ENCODE measurements at places on chromosomes 11 and 22.

- DNase-seq = no peak
Measured at GRCh38 chr22:17472932-17473331, 90.4 kb upstream of the SLC25A18 start.

GRCh38 chr11:11322101-11322500, 30.9 kb downstream of the CSNK2A3 start:
- DNase-seq = no peak

DNA sequence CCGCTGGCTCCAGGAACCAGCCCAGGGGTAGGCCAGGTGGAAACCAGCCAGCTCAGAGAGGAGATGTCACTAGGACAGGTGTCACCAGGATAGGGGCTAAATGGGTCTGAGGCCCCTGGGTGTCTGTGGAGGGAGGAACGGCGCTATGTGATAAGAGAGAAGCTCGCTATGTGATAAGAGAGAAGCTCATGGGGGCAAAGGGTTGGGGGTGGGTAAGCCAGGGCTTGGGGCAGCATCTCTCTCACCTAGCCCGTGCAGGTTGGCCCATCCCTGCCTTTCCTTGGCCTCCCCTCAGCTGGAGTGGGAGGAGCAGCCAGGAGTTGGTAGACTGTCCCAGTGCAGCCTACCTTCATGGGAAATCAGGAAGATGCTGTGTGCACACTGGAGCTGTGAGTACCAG, 26.5 kb upstream of the SUSD2 start:
- no peak for DNase-seq

DNA sequence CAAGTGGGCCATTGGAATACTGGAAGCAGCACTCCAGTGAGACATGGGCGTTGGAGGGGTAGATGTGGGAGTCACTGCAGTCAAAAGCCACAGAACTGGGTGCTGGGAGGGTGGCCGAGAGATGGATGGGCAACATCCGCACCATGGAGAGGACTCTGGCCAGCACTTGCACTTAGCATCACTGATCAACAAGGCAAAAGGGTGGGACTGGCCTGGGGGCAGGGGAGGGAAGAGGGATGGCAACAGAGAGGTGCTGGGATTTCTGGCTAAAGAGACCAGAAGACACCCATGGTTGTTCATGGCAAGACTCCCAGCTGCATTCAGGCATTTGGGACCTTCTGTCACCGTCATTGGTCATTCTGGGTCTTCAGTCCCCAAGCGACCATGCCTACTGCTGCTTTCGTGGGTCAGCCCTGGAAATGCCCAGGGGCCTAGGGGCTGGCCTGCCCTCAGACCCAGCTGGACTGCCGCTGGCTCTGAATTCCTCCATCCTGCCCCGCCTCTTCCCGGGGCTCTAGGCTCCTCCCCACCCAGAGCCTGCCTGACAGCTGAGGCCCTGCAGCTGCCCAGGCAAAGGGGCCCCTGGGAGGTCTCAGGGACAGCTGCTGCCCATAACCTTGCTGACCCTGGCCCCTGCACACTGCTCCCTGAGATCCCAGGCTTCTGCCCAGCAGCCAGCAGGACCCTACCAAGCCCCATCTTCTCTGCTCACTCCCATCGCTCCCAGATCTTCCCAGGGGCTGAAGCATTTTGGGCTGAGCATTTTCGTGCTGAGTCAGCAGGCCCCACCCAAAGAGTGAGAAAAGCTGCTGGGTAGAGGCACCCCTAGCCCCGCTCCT, 13.0 kb upstream of the CDC42EP2 start:
- no peak for DNase-seq

- DNase-seq = no peak
Measured at GRCh38 chr11:76629853-76630599, 40.5 kb downstream of the LRRC32 start.

DNA sequence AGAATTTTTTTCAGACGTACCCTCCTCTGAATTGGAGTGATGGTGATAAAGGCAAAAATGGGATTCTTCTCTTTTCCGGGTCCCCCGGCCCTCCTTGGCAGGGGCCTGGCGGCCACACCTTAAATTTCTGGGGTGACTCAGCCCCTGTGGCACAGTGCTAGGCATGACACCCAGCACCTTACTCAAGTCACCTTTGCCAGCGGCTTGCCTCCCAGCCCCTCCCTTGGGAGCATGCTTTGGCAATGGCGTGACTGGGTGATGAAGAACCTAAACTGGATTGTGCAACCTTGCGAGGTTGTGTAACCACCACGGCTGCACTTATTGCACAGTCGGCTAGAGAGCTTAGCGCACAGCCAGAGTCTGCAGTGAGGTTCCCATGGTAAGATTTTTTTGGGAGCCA, 16.2 kb upstream of the LDLRAD3 start:
- DNase-seq = no peak
